Dorsolateral prefrontal cortex (tissue), 122 donors: ENCODE measurements at places on chromosomes 5 and 9.

DNA sequence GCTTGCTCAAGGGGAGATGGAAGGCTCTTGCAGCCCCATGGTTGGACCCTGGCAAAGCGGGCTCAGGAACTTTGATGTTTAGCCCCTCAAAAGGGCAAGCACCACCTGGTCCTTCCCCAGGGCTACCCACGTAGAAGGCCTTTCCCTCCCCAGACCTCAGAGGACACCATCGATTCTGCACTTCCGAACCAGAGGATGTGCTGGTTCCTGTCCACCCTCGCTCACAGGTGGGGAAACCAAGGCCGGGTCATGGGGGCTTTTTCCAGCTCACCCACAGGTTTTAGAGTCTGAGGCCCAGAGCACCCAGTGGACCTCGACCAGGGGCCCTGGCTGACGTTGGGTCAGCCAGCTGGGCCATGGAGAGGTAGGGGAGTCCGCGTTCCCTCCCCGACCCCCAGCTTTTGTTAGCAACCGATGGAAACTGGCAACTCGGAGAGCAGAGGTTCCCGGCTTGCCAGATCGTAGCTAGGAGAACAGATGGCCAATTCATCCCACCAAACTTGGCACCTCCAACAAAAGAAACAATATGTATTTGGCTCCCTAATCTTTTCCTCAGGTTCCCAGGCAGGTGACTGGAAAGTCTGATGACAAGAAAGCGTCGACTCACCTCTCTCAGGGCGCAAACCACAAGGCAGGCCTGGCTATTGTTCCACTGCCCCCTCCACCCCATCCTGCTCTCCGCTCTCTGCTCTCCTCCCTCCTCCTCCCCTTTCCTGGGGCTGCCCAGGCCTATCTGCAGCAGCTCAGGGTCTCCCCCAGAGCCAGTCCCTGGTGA, 167.6 kb upstream of the SMIM23 start:
- DNase-seq: no peak

DNA sequence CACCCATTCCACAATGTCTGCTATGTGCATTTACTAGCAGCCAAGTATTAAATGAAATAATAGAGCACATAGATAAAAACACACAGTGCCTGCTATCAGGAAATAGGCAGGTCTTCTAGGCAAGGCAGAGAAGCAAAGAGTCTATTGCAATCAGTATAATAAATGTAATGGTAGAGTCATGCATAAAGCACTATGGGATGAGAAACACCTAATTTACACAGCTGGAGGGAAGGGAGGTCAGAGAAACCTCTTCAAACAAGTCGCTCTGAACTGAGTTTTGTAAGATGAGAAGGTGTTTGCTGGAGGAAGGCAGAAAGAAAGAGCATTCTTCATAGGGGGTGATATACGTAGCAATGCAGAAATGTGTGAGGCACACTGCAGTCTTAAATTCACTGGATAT, 341.0 kb upstream of the DMAC1 start:
- DNase-seq: no peak

GRCh38 chr9:14061936-14062585, 251.9 kb downstream of the NFIB start:
- no peak for DNase-seq

- no peak for DNase-seq
Measured at GRCh38 chr5:77774981-77775789, 954 bp downstream of the TBCA start.

DNA sequence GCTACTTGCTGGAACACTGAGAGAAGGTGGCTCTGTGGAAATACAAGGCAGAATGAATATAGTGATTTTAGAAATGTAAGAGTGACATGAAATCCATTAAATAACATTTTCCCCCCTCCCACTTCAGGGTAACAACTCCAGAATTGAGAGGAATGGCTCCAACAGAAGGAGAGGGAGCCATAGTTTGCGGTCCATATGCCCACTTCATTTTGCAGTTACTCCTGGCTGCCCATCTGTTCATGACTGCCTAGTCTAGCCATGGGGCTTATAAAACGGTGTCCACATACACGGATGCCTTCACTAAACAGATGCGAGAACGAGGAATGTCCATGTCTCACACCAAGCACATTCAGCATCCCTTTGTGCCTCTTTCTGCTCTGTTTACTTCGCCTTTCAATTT, 186.7 kb downstream of the TMEM38B start:
- DNase-seq: no peak
